Stomach (tissue), 19 donors: ENCODE measurements at places on chromosomes 5 and 9.

- H3K27me3 ChIP-seq = no peaks in the 10 kb centered on the region
- no peak overlapping the region for H3K27ac ChIP-seq
- H3K4me3 ChIP-seq = no peak overlapping the region
- peaks cover 37% of the 10 kb centered on the region for H3K4me1 ChIP-seq
Measured at GRCh38 chr5:15007646-15008045, 136.1 kb upstream of the ANKH start.

- no peaks in the 10 kb centered on the region for H3K36me3 ChIP-seq
- H3K27me3 ChIP-seq = no peaks in the 10 kb centered on the region
- no peak for DNase-seq
- H3K4me1 ChIP-seq = no peaks in the 10 kb centered on the region
- no peak overlapping the region for H3K27ac ChIP-seq
Measured at GRCh38 chr5:146751054-146751453, 127.5 kb downstream of the PPP2R2B start.

- H3K36me3 ChIP-seq = no peaks in the 10 kb centered on the region
- no peak overlapping the region for H3K27ac ChIP-seq
- DNase-seq = no peak
- H3K27me3 ChIP-seq = no peaks in the 10 kb centered on the region
- H3K4me3 ChIP-seq = no peak overlapping the region
Measured at GRCh38 chr9:65400886-65401285, 115.9 kb upstream of the FOXD4L5 start.

GRCh38 chr5:139897982-139898381, 102.4 kb downstream of the PSD2 start:
- peaks cover 26% of the 10 kb centered on the region for H3K27me3 ChIP-seq
- no peak overlapping the region for H3K4me3 ChIP-seq
- H3K27ac ChIP-seq = no peak overlapping the region
- H3K36me3 ChIP-seq = no peaks in the 10 kb centered on the region

DNA sequence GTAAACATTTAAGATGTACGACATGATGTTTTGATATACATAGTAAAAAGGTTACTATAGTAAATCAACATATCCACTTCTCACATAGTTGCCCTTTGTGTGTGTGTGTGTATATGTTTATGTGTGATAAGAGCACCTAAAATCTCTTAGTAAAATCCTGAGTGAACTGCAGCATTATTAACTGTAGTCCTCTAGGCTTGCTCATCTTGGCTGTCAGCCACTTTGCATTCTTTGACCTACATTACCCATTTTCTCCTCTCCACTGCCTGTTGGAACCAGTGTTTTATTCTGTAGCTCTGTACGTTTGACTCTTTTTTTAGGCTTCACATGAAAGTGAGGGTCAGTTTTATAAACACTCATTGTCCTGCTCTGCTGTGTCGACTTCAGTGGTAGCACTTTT, 24.4 kb downstream of the C5orf22 start:
- no peak overlapping the region for H3K27ac ChIP-seq
- peaks cover 22% of the 10 kb centered on the region for H3K36me3 ChIP-seq
- no peaks in the 10 kb centered on the region for H3K27me3 ChIP-seq
- no peak overlapping the region for H3K4me3 ChIP-seq
- no peak for DNase-seq
- H3K4me1 ChIP-seq = no peaks in the 10 kb centered on the region

- no peak for DNase-seq
- H3K27me3 ChIP-seq = no peaks in the 10 kb centered on the region
- H3K27ac ChIP-seq = no peak overlapping the region
Measured at GRCh38 chr5:157247267-157247666, 18.7 kb upstream of the CYFIP2 start.

GRCh38 chr5:79241535-79241979, 5.6 kb downstream of the JMY start:
- peaks cover 25% of the 10 kb centered on the region for H3K4me1 ChIP-seq
- H3K27me3 ChIP-seq = no peaks in the 10 kb centered on the region
- DNase-seq = no peak
- H3K4me3 ChIP-seq = peak overlapping the region; percentile 27

DNA sequence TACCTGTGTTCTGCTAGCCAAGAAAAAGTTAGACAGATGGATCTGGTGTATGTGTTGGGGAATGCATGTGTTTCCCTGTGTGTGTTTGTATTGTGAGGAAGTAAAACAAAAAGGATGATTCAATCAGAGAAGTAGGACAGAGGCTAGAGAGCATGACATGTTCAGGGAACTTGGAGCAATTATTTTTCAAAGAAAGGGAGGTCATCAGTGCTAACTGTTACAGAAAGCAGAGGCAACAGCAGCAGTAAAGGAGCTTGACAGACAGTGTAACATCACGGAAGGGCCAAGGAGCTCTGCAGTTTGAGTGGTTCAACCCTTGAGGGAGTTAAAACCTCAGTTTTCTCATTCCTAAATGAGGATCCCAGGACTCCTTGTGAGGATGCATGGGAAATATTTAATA, 13.2 kb downstream of the SPINK1 start:
- no peak overlapping the region for H3K27ac ChIP-seq
- peaks cover 10% of the 10 kb centered on the region for H3K4me1 ChIP-seq
- no peak for DNase-seq
- no peak overlapping the region for H3K4me3 ChIP-seq

DNA sequence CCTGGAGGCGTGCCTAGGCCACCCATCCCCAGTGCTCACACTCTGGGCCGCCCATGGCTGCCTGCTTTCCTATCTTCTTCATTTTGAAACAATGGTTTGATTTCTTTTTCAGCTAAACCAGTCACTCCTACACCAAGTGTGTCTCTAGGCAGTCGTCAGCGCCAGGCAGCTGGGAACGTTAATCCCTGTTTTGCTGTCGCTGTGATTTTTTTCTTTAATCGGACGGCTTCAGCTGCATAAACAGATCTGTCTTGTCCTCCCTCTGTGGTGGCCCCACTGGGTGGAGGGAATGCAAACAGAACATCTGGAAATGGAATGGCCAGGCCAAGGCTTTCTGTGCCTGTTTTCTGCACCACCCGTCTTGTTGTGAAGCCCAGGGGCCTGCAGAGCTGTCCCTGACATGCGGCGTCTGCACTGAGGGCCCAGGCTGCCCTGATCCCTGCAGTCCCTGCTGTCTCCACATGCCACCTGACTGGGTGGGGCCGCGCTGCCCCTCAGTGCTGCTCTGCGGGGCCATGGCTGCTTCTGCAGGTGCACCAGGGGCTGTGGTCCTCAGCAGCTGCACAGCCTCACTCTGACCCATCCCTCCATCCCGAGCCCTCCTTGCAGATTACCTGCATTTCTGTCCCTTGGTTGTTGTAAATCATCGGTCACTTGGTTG, 51.5 kb downstream of the WNK2 start:
- peaks cover 23% of the 10 kb centered on the region for H3K4me1 ChIP-seq
- no peak overlapping the region for H3K27ac ChIP-seq
- no peaks in the 10 kb centered on the region for H3K27me3 ChIP-seq
- DNase-seq = peak; percentile 70
- peaks cover 22% of the 10 kb centered on the region for H3K36me3 ChIP-seq
- no peak overlapping the region for H3K4me3 ChIP-seq

DNA sequence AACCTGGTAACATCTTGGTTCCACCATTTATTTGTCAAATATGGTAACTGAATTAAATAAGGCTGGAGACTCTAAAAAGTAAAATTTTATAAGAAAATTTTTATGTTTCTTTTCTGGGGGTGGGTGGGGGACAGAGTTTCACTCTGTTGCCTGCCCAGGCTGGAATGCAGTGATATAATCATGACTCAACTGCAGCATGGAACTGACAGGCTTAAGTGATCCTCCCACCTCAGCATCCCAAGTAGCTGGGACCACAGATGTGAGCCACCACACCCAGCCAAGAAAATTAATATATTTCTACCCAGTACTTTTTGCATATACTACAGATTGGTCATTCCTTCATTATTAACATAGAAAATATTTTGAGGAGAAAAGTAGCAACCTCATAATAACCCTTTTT, 216.9 kb downstream of the DEPDC1B start:
- no peak overlapping the region for H3K27ac ChIP-seq
- peaks cover 11% of the 10 kb centered on the region for H3K4me1 ChIP-seq
- no peaks in the 10 kb centered on the region for H3K36me3 ChIP-seq
- no peaks in the 10 kb centered on the region for H3K27me3 ChIP-seq
- no peak overlapping the region for H3K4me3 ChIP-seq

DNA sequence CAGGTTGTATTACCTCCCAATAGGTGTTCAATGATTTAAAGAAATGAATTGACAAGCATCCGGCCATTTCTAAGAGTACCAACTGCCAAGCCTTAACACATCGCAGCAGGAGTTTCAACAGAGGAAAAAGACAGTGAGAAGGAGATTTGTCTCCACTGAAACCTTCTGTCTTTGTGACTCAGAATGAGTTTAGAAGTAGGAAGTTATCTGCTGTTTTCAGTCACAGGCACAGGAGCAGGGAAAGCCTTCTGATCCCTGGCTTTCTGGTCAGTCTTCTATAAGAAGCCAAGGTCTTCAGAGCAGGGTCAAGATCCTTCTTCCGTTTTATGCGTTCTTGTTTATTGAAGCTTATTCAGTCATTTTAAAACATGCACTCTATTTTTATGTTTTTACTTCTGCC, 390.7 kb upstream of the PCSK5 start:
- H3K36me3 ChIP-seq = no peaks in the 10 kb centered on the region
- DNase-seq = no peak
- no peaks in the 10 kb centered on the region for H3K4me1 ChIP-seq
- H3K4me3 ChIP-seq = no peak overlapping the region

- H3K27ac ChIP-seq = no peak overlapping the region
- no peaks in the 10 kb centered on the region for H3K36me3 ChIP-seq
- H3K4me3 ChIP-seq = no peak overlapping the region
- H3K27me3 ChIP-seq = no peaks in the 10 kb centered on the region
- DNase-seq = no peak
Measured at GRCh38 chr9:131420980-131421624, 27.2 kb downstream of the PRRC2B start.

GRCh38 chr9:14315875-14316601, 2.1 kb upstream of the NFIB start:
- peaks cover 44% of the 10 kb centered on the region for H3K27me3 ChIP-seq
- H3K4me3 ChIP-seq = peak overlapping the region; percentile 86
- H3K36me3 ChIP-seq = no peaks in the 10 kb centered on the region
- peak overlapping the region; percentile 99 for H3K27ac ChIP-seq

GRCh38 chr5:136749016-136749415, 383.7 kb upstream of the TRPC7 start:
- H3K4me3 ChIP-seq = no peak overlapping the region
- DNase-seq = no peak
- H3K36me3 ChIP-seq = no peaks in the 10 kb centered on the region
- no peaks in the 10 kb centered on the region for H3K4me1 ChIP-seq
- H3K27me3 ChIP-seq = no peaks in the 10 kb centered on the region

DNA sequence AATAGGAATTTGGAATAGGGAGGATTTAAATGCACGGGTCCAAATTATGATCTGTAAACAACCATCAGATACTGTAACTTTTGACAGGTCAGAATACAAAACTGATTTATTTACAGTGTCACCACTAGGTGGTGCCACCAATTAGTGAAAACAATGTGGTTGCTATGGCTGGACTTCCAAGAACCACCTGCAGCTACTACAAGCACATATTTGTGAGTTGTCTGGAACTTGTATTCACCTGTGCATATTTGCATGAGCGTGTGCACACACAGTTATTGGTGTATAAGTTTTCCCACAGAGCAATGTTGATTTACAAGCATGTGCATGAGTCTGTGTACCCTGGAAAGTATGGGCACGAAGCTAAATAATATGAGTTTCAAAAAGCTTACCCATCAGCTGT, 3.0 kb upstream of the HRCT1 start:
- peak; percentile 86 for DNase-seq
- H3K4me3 ChIP-seq = no peak overlapping the region
- peaks cover 34% of the 10 kb centered on the region for H3K4me1 ChIP-seq
- no peak overlapping the region for H3K27ac ChIP-seq

GRCh38 chr9:136021171-136021871, 60.1 kb upstream of the UBAC1 start:
- no peaks in the 10 kb centered on the region for H3K27me3 ChIP-seq
- H3K4me1 ChIP-seq = peaks cover 18% of the 10 kb centered on the region
- no peak overlapping the region for H3K4me3 ChIP-seq
- H3K36me3 ChIP-seq = no peaks in the 10 kb centered on the region

DNA sequence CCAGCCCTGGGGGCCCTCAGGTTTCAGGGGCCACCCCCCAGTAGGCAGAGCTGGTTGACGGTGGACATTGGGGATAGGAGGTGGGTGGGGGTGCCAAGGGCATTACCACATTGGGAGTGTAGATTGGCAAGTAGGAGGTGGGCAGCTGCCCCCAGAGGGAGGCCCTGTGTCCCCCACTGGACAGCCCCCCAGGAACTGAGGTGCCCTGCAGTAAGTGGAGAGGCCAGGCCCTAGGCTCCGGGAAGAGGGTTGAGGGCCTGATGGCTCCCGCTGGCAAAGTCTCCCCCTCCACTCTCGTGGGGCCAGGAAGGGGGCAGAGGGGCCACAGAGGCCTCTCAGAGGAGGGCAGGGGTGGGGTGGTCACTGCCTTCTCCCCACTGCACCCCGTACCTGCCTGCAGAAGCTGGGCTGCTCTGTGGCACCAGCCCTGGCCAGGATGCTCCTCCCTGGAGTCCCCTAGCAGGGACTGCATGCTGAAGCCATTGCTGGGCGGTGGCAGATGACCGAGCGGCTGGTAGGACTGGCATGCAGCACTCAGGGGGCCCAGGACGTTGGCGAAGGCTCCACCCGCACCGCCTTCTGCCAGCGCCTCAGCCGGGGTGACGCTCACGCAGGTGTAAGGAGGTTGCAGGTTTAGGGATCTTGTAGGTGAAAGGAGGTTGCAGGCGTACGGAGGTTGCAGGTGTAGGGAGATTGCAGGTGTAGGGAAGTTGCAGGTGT, 89.6 kb upstream of the CACNA1B start:
- H3K4me1 ChIP-seq = peaks cover 32% of the 10 kb centered on the region
- no peak overlapping the region for H3K4me3 ChIP-seq
- H3K36me3 ChIP-seq = peaks cover 99% of the 10 kb centered on the region
- DNase-seq = no peak
- H3K27me3 ChIP-seq = no peaks in the 10 kb centered on the region

DNA sequence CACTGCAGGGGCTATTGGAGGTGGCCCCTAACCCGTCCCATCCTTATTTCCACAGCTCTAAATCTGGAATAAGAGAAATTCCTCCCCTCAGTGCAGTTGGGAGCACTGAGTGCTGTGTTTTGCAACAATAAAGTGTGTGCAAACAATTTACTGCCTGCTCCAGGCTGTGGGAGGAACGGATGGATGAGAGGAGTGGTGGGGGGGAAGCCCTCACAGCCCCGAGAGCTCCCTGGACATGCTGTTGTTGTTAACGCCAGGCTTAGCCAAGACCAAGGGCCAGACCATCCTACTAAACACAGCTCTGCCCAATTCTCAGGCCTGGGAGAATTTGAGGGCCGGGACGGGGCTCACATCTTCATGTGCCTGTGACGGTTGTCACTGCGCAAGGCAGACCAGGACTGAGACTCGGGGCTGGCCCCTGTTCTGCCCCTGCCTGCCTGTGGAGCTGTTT, 200.2 kb downstream of the DAB2IP start:
- DNase-seq = peak; percentile 57
- no peaks in the 10 kb centered on the region for H3K27me3 ChIP-seq
- peaks cover 6% of the 10 kb centered on the region for H3K36me3 ChIP-seq
- no peaks in the 10 kb centered on the region for H3K4me1 ChIP-seq
- H3K27ac ChIP-seq = no peak overlapping the region

- H3K27me3 ChIP-seq = no peaks in the 10 kb centered on the region
- DNase-seq = no peak
- peaks cover 14% of the 10 kb centered on the region for H3K4me1 ChIP-seq
- H3K4me3 ChIP-seq = no peak overlapping the region
Measured at GRCh38 chr9:34685591-34685990, 5.5 kb downstream of the CCL19 start.

GRCh38 chr9:84583866-84584265, 85.7 kb upstream of the NTRK2 start:
- no peak overlapping the region for H3K27ac ChIP-seq
- no peaks in the 10 kb centered on the region for H3K36me3 ChIP-seq
- DNase-seq = no peak
